ENCODE measurements at places on chromosomes 3 and 15. TPM values are rescaled to one million over a fixed set of nuclear protein-coding genes. Genes with fewer than 3 reads are reported as not detected.

GRCh38 chr3:120559242-120560061 lies 36.7 kb upstream of the NDUFB4 start:
- no peak for DNase-seq

DNA sequence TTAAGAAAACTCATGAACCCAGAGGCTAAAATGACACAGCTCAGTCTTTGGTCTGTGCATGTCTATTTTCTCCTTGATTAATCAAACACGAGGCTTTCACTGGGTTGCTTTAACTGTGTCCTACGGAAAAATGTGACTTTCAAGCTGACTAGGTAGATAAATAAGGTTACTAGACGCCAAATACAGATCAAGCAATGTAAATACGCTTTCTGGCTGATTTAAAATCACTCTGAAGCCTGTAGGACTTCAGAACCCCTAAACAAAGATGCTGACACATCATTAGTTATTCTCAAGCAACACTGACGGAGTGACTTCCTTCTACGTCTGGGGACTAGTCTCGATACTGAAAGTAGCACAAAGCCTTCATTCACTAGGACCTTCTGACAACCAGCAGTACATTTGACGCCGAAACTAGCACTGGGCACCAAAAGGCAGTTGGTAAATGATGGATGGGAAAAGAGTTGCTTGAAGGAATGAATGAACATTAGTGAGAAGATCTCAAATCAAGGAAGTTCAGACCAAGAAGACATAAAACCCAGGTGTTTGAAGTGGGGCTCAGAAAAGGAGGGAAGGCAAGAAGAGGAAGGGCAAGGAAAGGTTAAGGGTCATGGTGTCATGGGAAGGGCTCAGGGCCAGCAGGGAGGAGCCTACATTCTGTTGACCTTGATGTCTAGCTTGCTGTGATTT lies 67.1 kb upstream of the CDV3 start:
- DNase-seq: no peak

DNA sequence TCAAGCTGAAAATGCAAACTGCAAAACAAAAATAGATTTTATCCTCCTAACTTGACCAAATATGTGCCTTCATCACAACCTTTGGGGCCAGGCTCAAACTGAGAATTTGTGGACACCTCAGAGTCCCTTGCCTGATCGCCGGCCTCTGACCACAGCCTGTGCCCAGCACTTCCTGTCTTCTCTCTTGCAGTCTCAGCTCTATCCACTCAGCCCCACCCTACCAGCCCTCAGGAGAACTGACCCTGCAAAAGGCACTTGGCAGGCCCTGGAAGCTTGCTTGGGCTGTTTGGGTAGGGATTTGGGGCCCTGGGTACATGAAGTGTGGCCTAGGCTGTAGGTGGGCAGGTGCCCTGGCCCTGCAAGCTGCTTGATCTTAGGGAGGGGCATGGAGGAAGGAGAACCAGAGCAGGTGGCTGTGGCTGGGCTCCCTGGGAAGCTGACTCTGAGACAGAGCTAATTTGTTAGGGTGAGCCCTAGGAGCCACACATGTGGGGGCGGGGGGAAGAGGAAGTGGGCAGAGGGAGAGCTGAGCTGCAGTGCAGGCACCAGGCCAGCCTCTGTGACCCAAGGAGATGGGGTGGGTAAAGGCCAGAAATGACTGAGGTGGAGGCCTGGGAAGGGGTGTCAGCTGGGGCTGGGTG lies 8.6 kb downstream of the CLEC3B start:
- no peak for DNase-seq

GRCh38 chr3:37551857-37552256 lies 309.8 kb upstream of the CTDSPL start:
- no peak for DNase-seq

DNA sequence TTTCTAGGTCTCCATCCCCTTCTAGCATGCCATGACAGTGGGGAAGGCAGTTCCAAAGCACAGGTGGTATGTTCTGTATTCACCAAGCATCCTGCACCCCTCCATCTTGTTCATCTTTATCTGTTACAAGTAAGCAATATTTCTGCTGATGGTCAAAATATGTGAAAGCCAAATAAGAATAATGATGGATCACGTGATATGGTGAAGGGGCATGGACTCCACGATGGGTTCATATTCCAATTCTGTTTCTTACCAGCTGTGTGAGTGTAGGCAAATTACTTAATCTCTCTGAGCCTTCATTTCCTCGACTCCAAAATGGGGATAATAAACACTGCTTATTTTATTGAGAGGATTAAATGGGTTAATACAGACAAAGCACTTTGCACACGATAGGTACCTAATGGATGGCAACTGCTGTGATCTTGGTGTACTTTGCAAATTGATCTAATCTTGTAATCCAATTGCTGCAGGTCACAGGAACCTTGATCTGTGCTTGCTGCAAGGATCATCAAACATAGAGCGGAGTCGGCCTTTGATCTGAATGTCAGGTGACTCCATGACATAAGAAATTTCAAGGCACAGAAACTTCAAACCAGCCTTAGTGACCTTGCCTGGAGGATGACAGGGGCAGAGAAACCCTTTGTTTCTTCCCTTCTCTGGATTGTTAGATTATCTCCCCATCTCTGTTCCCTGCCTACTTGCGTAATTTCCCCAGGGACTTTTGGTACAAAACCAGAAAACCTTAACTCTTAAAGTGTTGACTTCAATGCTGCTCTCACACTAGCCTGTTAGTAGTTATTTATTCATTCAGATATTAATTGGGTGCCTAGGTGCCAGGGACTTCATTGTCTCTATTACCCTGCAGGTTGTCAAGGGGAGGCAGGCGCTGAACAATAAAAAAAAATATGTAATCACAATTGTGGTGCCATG lies 25.8 kb downstream of the SIAH2 start:
- DNase-seq: no peak

GRCh38 chr3:37935756-37936666 lies 54.6 kb upstream of the VILL start:
- DNase-seq: no peak

DNA sequence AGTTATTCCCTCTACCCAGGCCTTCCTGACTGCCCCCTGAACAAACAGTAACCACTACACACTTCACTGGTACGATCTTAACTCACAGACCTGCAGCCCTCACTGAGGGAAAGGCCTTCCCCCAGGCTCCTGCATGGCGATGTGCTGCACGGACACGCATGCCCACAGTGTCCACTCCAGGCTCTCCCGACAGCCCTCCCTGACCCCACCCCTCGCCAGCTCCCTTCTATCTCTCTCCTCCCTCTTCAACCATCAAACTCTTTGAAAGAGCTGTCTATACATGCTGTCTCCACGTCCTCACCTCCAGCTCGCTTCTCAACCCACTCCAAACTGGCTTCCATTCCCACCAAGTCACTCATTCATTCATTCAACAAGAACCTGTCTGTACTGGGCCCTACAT lies 3.9 kb downstream of the SCN5A start:
- no peak for DNase-seq

- no peak for DNase-seq
Observed at GRCh38 chr3:31180274-31180673, 285.8 kb upstream of the GADL1 start.

Gene ZNF385D
- total RNA-seq: 4.7 TPM

Gene ATP8B4
- 17.2 TPM for total RNA-seq

Measured in omental fat pad (tissue), 4 donors.